ENCODE measurements at places on chromosomes 6 and 20.

GRCh38 chr6:3139090-3139903, 18.0 kb downstream of the TUBB2A start:
- DNase-seq = no peak

GRCh38 chr6:84546427-84546914, 217.9 kb downstream of the TBX18 start:
- no peak for DNase-seq

GRCh38 chr20:44941120-44941691, 19.0 kb downstream of the TOMM34 start:
- no peak for DNase-seq

GRCh38 chr20:6008254-6008653, 45.6 kb downstream of the LRRN4 start:
- DNase-seq = no peak

DNA sequence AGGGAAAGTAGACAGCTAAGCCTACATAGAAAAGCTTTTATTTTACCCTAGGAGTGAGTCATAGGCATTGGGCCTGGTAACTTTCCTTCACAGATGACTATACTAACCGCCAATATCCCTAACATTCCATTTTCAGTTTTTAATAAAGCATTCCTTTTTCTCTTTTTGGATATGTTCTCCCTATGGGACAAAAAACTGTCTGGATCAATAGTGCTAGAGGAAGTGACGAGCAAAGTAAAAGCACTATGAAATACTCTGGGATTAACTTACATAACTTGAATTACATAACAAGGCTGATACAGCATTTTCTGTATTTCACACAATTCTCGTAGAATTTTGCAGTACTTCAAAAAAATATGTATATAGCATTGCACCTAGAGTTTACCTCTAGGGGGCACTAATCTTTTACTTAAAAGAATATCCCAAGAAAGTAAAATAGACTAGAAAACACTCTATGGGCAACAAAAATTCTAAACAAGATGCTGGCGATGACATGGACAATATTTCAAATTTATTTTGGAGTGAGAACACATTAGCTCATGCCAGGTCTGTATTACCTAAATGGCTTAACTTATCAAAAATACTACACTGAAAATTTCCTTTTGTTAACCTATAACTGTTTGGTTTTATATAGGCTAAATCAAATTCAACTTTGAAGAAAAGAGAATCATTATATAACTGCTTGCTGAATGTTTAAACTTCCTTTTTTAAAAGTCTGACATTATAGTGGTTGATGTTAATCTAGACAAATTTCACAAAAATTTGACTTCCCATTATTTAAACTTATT, 66.3 kb upstream of the DST start:
- no peak for DNase-seq

DNA sequence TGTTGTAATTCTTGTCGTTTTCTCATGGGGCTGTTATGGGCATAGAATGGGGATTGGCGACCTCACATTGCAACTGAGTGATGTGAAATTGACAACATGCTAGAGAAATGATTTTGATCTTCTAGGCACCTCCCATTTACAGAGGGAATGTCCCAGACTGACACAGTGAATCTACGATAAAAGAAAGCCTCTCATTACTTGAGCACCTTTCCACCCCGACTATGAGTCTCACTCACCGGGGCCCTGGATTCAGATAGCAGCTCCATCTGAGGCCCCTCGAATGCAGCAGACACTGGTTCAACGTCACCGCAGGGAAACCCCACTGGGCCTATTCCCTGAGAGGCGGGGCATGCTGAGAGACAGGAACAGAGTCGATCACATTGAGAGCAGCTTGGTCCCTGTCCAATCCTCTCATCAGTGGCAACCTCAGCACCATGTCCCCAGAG, 49.1 kb downstream of the NFATC2 start:
- DNase-seq = no peak

GRCh38 chr20:63896264-63897105, 1.6 kb downstream of the DNAJC5 start:
- DNase-seq = no peak

GRCh38 chr6:29813809-29814208, 13.8 kb upstream of the HLA-G start:
- DNase-seq = no peak

DNA sequence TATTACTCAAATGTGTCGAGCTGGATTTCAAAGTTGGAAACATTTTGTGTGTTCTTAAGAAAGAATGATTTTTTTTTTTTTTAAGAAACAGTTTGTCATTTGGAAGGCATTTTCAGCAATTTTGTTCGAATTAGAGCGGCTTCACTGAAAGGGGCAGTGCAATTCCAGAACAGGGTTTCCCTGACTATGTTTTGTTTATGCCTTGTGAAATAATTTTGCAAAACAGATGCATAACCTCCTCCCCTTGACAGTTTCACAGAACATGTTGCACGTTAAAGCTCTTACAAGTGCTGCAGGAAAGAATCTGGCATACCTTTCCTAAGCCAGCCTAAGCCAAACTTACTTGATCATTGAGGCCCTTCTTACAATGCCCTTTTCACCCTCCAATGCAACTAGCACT, 216.0 kb upstream of the SSTR4 start:
- DNase-seq = no peak

GRCh38 chr6:116928677-116929076, 51.6 kb downstream of the RFX6 start:
- no peak for DNase-seq

DNA sequence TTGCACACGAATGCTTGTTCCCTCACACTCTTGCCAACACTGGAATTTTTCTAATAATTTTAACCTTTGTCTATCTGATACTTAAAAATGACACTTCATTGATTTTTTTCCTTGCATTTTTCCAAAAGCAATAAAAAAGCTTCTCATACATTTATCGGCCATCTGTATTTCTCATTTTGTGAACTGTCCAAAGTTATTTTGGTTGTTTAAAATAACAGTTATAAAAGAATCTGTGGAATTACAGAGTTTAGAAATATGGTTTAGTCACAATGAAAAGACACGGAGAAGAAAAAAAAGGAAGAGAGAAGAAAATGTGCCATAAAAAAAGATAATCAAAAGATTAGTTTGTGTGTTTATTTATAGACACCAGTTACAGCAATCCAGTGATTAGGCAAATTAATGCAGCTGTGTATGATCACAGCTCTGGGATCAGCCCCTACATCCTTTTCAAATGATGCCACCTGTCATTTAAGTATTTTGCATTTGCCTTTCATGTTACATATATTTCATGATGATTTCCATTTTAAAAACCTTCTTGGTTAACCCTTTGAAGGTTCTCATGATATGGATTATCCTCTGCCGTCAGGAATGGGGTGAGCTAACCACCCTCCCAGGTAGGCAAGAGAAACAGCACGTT, 171.7 kb downstream of the BACH2 start:
- no peak for DNase-seq

GRCh38 chr6:2918936-2919335, 15.8 kb upstream of the SERPINB9 start:
- no peak for DNase-seq

DNA sequence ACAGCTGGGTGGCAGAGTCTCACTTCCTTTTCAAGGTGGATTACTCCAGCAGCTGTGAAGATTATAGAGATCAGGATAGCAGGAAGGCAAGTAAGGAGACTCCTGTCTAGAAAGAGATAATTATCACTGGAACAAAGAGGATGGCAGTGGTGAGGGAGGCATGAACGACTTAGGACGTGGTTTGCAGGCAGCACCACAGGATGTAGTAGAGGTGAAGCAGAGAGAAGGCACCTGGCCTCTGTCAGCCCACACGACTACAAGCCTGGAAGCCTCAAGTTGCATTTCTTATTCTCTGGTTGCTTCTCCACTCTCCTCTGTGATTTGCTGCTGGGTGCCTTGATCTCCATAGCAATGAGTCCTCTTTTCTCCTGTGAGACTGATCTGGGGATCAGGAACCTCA, 62.7 kb downstream of the TSHZ2 start:
- DNase-seq = no peak

GRCh38 chr6:118319894-118320649, 228.0 kb upstream of the PLN start:
- no peak for DNase-seq

DNA sequence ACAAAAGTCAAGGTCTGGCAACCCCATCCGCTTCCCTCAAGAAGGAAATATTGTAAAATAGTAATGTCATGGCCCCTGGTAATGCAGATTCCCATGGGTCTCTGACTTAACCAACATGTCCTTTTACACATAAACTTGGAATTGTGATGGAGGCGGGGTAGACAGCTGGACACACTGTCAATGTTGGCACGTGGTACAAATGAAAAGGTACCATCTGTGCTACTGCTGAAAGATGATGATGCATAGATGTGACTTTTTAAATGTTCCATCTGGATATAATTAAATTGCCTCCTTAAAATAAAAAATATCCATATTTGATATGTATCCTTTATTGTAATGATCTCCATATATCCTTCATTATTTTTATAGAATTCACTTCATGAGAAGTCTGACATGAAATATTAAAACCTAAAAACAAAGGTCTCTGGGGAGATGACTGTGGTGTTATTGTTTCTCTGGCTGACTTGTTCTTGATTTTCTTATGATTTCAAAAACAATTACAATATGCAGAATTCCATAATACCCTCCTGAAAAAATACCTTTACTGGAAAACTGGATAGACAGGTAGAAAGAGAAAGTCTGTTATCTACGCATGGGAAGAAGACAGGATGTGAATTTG, 104.5 kb downstream of the MKKS start:
- DNase-seq = no peak

DNA sequence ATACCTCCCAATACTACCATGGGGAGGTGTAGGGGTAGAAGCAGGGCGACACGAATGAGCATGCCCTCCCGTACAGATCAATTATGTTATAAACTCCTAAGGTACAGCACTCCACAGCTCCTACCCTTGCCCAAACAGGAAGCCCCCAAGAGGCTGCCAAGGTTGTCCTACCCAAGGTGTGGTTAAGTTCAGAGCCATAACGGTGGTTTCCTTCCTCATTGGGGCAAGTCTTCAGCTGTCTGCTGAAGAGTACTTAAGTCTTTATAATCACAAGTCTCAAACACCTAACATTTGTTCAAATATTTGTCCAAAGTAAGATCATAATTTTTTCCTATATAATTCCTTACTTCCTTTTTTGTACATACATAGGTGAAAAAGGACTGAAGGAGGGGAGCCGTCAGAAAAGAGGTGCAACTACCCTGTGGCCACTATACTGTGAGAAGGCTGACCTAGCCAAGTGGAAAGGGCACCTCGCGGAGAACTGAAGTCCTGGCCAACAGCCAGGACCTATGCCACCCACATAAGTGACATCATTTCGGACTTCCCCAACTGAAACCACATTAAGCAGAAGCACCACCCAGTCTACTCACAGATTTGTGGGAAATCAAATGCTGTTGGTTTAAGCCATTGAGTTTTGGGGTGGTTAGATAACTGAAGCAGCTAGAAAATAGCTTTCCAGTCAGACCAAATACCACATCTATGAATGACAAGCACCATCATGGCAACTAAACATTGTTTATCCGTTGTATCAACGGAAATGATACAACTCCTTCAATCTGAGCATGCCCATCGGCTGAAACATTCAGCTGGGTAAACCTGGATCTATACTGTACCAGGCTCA, 2.9 kb upstream of the RAB22A start:
- peak; percentile 60 for DNase-seq

GRCh38 chr6:56245903-56246351, 1.5 kb downstream of the COL21A1 start:
- no peak for DNase-seq

- DNase-seq = no peak
These were observed 244.8 kb downstream of the DLL1 start for GRCh38 chr6:170045981-170046667.

DNA sequence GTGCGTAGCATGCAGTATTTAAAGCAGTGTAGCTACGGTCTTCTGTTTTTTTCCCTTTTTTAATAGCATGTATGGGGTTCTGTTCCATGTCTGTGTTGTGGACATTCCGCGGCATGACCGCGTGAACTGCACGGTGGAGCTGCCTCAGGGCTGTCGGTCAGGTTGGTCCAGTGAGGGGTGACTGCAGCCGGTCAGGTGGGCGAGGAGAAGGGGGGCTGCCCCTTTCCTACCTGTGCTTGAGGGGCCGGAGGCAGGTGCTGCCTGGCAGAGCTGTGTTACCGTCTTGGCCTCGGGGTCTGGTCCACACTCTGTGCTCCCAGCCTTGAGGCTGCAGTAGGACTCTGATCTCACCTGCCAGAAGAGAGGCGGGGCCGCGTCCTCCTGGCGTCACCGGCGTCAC, 24.5 kb downstream of the UCKL1 start:
- DNase-seq = no peak

DNA sequence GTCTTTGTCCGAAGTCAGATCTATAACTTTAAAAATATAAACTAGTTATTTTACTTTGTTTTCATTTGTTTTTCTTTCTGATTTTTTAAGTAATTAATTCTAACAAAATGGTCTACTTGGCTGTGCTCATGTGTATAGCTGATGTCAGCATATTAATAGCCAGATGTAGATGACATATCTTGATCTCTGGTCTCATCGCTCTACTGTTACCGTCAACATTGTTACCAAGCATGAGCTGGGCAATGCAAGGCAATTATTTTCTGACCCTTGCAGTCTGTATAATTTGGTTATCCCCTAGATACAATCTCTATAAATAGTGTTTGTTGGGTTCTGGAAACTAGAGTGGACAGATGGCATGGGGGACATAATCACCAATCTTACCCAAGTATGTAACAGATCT, 151.6 kb upstream of the PTPRK start:
- DNase-seq = no peak

GRCh38 chr6:13302291-13302690, 26.0 kb downstream of the TBC1D7 start:
- no peak for DNase-seq

DNA sequence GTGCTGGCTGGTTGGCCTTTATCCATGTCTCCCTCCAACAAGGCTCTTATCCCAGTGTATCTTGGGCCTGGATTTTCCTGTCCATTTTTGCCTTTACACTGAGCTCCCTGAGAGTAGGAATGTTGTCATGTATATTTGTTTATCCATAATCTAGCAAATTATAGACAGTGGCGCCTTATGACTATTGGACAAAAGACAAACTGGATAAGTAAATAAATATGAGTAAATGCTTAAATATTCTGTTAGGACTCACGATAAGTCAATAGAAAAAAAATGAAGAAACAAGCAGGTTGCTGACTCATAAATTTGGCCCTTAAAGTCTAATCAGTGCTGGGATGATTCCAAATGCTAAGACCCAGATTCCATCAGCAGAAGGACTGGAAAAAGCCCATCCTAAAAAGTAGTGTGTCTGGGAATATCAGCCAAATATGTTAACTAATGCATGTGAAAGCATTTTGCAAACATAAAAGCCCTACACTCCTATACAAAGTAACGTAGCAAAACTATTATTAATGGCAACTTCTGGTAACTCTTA, 55.0 kb upstream of the PCSK2 start:
- no peak for DNase-seq

GRCh38 chr20:21826976-21827375, 121.5 kb downstream of the PAX1 start:
- DNase-seq = no peak

DNA sequence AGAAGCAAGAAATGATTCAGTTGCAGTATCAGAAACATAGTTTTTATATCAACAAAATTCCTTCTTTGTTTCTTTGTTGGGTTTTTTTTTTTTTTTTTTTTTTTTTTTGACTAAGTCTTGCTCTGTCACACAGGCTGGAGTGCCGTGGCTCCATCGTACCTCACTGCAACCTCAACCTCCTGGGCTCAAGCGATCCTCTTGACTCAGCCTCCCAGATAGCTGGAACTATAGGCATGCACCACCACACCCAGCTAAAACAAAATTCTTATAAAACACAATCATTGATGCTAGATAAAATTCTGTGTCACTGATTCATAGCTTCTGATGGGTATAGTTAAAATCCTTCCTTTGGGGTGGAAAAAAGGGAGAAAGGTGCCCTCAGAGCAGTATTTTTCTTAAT, 110.3 kb upstream of the TNFAIP3 start:
- no peak for DNase-seq

- peak; percentile 5 for DNase-seq
These were observed 81.9 kb downstream of the ZMYND8 start for GRCh38 chr20:47274401-47275108.

Measured in activated T-cell treated with anti-CD3 and anti-CD28 coated beads for 4 hours (primary cell).